A172 (cell line): ENCODE measurements at places on chromosomes 6 and 20. TPM values are rescaled to one million over a fixed set of nuclear protein-coding genes. Genes with fewer than 3 reads are reported as not detected.

- DNase-seq = peak; percentile 44
Measured at GRCh38 chr6:89242574-89243330, 25.6 kb upstream of the GABRR1 start.

The HECA gene
- total RNA-seq = 7.5 and 10.8 TPM in 2 replicates

DNA sequence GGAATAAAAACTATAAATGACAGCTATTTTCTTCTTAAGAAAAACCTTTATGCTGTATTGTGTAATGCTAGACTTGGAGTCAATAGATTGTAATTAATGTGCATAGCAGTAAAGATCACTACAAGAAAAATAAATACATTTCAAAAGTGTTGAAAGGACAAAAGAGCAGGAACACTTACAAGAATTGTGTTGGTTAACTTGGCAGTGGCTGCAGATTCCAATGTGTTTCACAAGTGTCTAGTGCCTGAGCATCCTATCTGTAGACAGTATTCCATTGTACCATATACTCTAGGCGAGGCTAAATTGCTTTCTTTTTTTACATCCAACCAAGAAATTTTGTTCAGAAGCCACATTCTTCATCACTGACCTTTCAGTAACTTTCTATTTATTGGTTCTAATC is 924.1 kb downstream of the EPHA7 start:
- no peak for DNase-seq

DNA sequence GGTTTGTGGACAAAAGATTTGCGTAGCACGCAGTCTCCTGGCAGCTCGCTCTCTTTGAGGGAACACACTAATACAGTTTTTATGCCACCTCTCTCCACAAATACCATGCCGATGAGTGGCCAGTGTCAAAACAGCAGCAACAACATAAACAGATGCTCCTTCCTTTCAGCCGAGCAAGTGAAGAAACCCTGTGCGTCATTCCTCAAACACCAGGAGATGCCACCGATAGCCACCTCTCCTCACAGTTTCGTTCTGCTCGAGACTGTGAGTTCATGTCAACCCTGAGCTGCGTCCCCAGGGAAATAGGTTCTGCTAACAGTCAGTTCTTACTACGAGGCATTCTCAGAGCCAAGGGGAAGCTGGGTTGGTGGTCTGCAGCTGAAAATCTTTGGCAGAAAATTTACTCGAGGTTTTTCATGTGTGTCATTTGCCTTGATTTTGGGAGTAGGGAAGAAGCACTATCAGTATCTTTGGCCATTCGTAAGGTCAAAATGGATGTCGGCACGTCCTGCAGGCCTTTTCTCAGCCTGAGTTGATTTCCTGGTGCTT is 59.9 kb downstream of the EYA2 start:
- DNase-seq = peak; percentile 94

- DNase-seq = no peak
Measured at GRCh38 chr20:48599748-48600469, 227.9 kb downstream of the PREX1 start.

- DNase-seq = peak; percentile 65
Measured at GRCh38 chr6:135880066-135880972, 28.8 kb downstream of the PDE7B start.

The XKR7 gene
- not detected in 2 replicates for total RNA-seq

The KIF6 gene
- total RNA-seq = 0.26 TPM in 2 replicates

DNA sequence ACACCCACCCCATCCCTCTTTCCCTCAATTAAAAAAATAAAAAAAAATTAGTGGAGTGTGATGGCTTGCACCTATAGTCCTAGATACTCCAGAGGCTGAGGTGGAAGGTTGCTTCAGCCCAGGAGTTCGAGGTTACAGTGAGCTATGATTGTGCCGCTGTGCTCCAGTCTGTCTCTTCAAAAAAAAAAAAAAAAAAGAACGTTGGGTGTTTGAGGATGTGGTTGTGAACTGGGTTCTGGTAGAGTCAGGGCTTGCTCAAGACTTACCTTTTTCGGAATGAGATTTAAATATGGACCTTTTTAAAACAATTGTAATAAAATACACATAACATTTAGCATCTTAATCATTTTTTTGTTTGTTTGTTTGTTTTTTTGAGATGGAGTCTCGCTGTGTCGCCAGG is 211.9 kb downstream of the OR2B2 start:
- no peak for DNase-seq
